ENCODE measurements at places on chromosomes 6 and 20. TPM values are rescaled to one million over a fixed set of nuclear protein-coding genes. Genes with fewer than 3 reads are reported as not detected.

Gene POM121L2
- not detected for total RNA-seq

Gene FAM217A
- total RNA-seq = not detected

Gene DSP
- 33.9 TPM for total RNA-seq

Gene DDX43
- 0.15 TPM for total RNA-seq

Gene C20orf173
- not detected for total RNA-seq

Gene TP53TG5
- total RNA-seq = not detected

Gene RAET1L
- total RNA-seq = not detected

- no peak for DNase-seq
These were observed 19.0 kb downstream of the HIVEP1 start for GRCh38 chr6:12030993-12031550.

DNA sequence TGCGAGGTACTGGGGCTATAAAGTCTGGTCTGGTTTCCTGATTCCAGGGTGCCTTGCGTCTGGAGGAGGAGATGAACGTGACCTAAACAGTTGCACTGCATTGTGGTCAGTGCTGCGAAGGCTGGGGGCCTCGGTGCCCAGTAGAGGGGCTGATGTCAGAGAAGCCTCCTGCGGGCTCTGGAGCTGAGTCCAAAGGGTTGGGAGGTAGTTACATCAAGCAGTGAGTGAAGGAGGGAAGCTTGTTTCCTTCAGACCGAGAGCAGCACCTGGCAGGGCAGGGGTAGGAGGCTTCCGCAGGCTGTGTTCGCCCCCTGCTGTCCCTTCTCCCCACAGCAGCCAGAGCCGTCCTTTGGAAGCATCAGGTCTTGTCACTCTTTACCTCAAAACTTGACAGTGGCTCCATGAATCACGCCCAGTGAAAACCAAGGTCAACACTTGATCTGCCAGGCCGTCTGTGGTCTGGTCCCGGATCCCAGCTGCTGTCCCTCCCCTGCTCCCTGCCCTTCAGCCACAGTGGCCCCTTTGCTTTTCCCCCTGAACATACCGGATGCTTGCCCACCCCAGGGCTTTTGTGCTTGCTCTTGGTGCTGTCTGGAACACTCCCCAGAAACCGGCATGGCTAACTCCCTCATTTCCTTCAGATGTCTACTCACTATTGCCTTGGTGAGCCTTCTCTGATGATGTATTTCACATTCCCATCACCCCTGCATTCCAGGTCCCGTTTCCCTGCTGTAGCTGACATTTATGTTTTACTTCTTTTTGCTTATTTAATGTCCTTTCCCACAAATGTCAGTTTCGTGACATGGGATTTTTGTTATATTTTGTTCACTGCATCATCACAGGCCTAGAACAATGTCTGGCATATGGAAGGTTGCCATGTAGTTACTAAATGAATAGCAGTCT is 7.0 kb downstream of the DYNLRB1 start:
- peak; percentile 87 for DNase-seq

- no peak for DNase-seq
These were observed 111.9 kb downstream of the TBX18 start for GRCh38 chr6:84652356-84653026.

GRCh38 chr6:135025775-135026174 is 28.8 kb downstream of the HBS1L start:
- DNase-seq = peak; percentile 30

DNA sequence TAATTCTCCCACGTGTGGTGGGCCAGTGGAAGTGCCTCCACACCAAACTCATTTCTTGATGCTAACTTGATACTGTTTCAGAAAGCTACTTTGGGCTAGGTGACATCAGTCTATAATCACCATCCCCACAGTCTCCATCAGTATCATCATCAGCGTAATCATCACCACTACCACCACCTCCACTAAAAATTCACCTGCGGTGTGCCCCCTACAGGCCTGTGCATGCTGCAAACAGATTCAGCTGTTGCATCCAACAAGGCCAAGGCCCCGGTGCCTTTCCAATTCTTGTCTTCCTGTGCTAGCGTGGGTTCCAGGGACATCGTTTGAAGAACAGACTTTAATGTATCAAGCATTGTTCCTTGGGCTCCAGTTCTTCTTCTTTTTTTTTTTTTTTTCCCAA is 201.3 kb upstream of the EXOC2 start:
- DNase-seq = peak; percentile 59

DNA sequence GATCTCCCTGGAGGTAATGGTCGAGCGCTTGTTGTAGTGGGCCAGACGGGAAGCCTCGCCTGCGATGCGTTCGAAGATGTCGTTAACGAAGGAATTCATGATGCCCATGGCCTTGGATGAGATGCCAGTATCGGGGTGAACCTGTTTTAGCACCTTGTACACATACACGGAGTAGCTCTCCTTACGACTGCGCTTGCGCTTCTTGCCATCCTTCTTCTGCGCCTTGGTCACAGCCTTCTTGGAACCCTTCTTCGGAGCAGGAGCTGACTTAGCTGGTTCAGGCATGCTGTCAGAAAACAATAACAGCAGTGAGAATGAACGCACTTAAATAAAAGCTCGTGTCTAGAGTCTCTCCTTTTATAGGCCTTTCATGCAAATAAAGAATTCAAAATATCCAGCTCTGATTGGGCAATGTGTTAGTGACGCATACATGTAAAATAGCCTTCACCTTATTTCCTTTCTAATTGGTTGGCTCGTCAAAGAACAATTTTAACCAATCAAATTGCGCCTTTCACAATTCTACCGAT is 129.2 kb downstream of the HFE start:
- DNase-seq = peak; percentile 84

DNA sequence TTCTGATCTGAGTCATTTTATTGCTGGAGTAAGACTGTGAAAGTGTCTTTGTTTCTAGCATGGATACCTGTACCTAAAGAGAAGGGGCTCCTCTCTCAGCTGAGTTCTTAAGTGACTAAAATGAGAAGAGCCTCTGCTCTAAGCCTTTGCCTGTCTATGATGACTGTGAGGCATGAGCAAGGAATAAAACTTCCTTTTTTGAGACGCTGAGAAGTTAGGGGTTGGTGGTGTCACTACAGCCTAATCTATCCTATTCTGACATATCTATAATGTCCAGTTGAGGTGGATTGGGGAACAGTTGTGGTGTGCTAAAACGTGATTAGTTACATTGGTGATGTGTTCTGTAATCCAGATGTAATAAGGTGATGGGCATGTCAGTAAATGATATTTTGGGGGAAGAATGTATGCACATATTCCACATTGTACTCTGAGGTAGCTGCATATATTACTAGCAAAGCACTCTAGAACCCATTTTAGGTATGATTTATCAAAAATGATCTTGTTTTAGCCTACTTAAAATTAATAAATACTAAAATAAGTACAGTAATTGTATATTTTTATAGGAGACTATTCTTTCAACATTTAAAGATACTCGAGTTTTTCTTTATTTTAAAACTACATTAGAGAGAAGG is 18.1 kb downstream of the ADGRB3 start:
- no peak for DNase-seq

GRCh38 chr6:131937703-131938631 is 13.2 kb downstream of the CCN2 start:
- no peak for DNase-seq

DNA sequence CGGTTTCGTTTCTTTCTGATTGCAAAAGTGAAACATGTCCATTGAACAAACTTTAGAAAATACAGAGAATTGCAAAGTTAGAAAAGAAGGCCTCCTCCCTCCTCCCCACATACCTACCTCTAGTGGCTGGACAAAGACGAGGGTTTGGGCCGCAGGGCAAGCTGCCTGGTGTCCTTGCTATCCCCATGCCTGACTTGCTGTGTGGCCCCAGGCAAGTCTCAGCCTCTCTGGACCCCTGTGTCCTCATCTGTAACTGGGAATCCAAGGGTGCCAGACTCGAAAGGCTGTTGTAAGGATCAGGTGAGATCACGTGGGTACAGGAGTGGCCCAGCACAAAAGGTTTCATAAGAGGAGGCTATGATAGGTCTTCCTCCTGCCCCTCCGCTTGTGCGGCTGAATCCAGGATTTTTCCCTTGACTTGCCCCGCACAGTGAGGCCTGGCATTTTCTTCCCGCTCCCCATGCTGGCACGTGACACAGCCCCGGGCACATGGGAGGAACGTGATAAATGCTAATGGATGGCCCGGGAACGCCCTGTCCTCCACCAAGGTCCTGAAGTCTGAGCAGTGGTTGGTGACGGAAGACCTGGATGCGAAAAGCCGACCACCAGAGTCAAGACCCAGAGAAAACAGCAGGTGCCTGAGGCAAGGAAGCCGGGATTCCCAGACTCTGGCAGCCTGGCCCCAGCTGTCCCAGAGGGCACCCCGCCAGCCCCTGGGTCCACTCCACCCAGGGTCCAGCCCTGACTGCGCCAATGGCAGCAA is 55.8 kb downstream of the UBE2V1 start:
- no peak for DNase-seq

DNA sequence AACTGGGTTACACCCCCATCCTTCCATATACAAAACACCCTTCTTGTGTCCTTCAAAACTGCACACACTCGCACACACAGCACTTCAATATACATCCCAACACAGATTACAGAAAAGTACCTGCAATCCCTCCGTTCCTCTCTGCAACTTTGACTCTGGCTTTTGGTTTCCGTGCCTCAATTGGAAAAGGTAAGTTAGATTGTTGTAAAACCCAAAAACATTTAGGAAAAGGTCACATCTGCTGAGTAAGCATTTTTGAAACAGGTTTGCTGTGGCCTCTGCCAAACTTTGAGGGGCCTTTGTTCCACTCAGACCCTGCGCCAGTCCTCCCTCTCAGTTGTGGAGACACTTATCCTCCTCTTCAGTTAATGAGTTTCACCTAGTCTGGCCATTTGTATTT is 4.2 kb downstream of the NKX2-4 start:
- no peak for DNase-seq
